ENCODE measurements at places on chromosomes 5 and 9.

DNA sequence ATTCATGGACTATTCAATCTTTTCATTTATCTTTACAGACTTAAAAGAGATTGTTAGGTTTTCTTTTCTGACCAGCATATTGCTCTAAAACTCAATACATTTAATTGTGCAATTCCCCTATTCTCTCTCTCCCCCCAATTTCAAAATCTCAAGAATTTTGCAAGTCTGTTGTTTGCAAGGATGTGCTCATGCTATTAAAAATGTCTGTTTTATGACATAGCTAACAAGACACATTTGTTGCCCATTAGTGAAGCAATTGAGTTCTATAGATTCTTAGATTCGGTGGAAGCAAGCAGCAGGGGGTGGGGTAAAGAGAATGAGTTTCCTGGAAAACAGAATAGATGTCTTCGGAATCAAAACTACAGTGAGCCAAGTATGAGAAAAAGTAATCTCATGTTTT lies 8.5 kb upstream of the CSNK1A1 start:
- no peak for DNase-seq

GRCh38 chr5:160021831-160022446 lies 13.0 kb downstream of the TTC1 start:
- no peak for DNase-seq

- DNase-seq, result no peak
These were observed 22.5 kb downstream of the ABO start for GRCh38 chr9:133252301-133253020.

DNA sequence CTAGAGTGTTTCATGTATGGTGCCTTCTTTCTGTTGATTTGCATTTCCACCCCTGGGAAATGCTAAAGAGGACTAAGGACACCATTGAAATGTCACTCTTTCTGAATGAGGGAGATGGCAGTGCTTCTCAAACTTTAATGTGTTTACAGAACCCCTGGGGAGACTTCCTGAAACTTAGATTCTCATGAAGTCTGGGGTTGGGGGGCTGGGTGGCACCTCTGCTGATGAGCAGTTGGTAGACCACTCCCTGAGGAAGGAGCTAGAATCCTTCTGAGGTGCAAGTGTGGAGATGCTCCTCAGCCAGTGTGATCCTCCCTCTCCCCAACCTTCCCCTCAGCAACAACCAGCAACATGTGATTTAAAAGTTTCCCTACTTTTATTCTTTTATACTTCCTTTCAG lies 546.8 kb downstream of the LRRC70 start:
- DNase-seq, result no peak

- DNase-seq, result no peak
These were observed 45.9 kb upstream of the PCSK1 start for GRCh38 chr5:96478983-96479382.

DNA sequence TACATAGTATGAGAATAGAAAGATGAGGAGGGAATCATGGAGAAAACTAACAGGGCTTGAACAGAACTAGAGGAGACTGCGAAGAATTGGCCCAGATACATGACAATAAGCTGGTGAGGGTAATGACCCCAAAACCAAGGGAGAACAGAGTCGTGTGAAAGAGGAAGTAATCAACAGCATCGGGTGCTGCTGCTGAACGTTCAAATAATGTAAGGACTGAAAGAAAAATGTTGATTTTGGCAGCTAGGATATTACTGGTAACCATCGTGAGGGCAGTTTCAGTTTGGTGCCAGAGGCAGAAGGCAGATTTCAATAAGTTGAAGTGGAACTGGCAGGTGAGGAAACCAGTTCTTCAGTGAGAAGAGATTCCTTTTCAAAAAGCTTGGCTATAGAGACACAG lies 66.8 kb upstream of the SMC2 start:
- DNase-seq, result no peak

DNA sequence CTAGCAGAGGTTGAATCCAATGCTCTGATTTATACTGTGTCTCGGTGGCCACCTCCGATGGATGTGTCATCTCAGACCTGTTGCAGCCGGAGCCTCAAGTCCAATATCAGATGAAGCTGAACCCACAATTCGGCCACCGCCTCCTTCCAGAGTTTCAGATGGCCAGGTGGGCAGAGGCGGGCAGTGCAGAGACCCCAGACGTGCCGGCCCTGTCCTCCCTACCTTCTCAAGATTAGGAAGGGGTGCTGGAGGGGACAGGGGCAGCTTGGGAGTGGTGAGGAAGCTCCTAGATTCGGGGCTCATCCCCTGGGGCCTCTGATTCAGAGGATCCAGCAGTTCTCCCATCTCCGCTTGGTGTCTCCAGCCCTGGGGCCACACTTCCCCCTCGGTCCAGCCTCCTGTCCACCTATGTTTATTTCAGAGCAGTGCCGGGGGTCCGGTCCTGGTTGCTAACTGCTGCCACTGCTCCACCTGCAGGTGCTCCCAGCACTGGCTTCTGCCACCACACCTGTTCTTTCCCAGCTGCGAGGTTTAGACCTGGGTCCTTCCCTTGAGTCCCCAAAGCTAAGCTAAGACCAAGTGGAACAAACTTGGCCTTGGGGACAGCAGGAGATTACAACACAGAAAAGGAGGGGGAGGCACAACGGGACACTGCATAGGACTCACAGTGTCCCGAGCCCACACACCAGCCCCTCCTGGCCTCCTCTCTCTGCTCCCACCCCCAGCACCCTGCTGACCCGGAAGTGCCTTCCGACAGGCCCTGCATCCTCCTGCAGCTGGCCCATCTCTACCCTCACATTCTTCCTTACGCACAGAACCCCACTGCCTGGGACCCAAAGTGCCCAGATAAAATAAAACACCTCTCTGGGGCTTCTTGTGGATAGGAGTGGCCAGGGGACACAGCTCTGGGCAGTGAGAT lies 81.6 kb downstream of the NTNG2 start:
- no peak for DNase-seq

GRCh38 chr5:5419291-5420210 lies 2.9 kb upstream of the ICE1 start:
- DNase-seq, result no peak

- no peak for DNase-seq
These were observed 129.6 kb downstream of the SAXO1 start for GRCh38 chr9:18903450-18903849.
